Fibroblast of gingiva (primary cell): ENCODE measurements at places on chromosomes 3 and 15.

GRCh38 chr15:85414495-85414894 lies 34.1 kb downstream of the AKAP13 start:
- DNase-seq = peak; percentile 25

- no peak for DNase-seq
Measured at GRCh38 chr3:179432451-179432850, 18.8 kb downstream of the GNB4 start.

DNA sequence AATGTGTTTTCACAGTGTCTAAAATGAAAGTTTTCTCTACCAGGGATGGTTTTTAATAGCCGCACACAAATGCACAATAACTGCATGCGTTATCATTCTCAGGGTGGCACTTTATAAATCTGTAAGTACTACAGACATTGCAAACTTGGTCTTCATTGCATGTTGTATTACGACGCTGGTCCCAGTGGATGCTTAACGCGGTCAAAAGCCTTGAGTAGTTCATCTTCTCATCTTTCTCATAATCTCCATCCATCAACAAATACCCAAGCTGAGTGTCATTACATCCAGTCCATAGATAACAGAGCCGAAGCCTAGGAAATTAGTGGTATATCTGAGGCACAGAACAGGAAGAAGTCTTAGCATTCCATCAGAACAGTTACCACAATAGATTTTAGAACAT lies 72.6 kb downstream of the USF3 start:
- no peak for DNase-seq

DNA sequence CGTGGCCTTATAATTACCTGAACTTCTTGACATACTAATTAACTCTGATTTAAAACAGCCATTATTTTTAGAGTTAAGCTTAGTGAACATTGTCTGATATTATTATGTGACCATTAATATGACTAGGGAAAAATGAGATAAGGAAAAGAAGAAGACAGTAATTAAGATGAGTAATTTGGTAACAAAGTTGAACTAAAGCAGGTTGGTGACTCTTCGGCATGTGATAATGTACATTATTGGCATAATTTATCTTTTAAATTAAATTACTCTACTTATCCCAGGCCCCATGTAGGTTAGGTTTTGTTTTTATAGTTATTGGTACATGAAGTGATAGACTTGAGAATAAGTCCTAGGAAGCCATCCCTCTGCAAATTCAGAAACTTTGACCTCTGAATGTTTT lies 249.7 kb upstream of the CFAP20DC start:
- DNase-seq = no peak

DNA sequence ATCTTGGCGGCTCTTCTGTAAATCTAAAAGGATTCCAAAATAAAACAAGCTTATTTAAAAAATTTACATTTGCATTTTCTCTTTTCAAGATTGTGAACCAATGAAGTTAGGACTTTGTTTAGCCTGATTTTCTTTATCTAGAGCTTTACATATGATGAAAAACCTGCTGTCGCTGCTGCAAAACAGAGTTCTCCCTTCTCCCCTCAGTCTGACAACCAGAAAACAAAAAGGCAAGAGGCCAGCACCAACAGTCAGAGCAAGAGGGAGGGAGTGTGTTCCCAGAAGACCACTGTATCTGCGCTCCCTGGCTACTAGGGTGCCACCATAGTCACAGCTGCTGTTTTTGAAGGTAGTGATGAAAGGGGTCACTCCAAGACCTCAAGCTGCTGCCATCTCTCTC lies 33.1 kb upstream of the NEO1 start:
- no peak for DNase-seq

DNA sequence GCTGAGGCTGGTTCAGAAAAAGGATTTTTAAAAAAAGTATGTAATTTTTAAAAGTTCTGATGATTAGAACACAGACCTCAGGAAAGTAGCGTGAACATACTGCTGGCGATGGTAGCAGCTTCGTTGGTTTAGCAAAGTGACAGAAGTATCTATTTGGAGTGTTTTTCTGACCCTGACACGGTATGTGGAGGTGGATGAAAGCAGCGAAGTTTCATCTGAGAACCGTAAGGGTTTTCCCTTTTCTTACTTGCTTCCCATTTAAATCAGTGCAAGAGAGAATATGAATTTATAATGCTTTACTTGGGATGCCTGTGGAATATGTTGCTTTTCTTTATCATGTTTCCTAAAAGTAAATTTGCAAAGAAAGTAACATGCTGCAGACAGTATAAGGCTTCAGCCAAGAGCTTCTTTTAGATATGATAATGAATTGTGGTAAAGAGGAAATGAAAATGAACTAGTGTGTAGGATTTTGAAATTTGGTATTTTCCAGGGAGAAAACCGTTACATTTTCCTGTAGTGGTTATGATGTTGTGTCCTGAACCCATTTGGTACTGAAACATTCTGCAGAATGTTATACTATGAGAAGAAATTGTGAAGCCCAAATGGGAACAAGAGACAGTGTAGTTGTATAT lies 3.9 kb downstream of the CHST2 start:
- DNase-seq = no peak

DNA sequence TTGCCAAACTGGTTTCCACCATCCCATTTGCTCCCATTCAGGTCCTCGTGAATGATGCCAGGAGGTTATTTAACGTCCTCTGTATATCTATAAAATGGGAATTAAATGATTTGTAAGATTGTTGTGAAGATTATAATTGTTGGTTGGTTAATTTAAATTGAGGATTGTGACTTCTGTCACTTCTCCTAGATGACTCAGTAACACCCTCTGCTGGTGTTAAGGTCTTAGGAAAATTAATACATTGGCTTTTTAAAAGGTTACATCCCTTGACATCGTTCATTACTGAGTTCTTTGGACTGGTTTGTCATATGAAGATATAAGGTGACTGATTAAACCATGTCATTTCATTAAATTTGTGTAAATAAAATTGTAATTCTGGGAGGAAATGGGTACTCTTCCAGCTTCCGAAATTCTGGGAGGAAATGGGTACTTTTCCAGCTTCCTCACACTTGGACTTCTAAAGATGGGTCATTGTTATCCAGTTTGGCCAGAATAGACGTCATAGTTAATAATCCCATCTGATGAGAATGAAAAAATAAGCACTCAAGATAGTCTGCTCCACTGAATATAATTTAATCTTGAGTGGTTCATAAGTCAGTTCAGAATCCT lies 33.3 kb upstream of the PAQR5 start:
- DNase-seq = no peak

DNA sequence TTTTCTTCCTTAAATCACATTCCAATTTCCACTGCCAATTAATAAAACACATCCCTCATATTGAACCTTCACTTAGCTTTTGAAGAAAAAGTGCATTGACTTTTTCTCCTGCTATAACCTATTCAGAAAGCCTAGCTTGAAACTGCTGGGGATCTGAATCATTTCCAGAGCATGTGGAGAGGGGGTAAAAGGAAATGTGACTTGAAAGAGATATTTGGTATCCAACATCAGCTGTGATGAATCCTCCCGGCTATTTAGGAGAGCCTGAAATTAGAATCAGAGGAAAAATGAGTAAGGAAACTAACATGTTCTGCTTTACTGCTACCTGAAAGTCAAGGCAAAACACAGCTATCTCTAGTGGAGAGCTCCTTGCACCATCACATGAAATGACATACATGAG lies 2.6 kb upstream of the GNB5 start:
- no peak for DNase-seq

- DNase-seq = no peak
Measured at GRCh38 chr3:49718858-49719213, 648 bp downstream of the AMIGO3 start.

DNA sequence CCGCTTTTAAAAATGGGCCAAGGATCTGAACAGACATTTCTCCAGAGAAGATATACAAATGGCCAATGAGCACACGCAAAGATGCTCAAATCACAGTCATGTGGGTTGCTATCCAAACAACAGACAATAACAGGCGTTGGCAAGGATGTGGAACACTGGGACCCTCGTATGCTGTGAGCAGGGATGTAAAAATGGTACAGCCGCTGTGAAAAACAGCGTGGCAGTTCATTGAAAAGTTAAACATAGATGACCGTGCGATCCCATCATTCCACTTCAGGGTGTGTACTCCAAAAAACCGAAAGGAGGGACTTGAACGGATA lies 6.7 kb upstream of the LRRC15 start:
- no peak for DNase-seq

- DNase-seq = no peak
Measured at GRCh38 chr15:91136386-91136923, 36.4 kb downstream of the SV2B start.

DNA sequence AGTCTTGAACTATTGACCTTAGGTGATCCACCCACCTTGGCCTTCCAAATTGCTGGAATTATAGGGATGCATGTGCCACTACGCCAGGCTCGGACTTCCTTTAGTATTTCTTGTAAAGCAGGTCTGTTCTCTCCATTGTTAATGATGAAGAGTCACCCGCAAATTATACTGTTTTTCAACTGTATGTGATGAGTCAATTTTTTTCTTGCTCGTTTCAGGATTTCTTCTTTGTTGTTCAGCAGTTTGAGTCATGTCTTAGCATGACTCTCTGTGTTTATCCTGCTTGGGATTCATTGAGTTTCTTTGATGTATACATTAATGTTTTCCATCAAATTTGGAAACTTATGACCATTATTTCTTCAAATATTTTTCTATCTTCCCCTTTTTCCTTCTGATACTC lies 28.9 kb downstream of the GRAMD1C start:
- DNase-seq = no peak

DNA sequence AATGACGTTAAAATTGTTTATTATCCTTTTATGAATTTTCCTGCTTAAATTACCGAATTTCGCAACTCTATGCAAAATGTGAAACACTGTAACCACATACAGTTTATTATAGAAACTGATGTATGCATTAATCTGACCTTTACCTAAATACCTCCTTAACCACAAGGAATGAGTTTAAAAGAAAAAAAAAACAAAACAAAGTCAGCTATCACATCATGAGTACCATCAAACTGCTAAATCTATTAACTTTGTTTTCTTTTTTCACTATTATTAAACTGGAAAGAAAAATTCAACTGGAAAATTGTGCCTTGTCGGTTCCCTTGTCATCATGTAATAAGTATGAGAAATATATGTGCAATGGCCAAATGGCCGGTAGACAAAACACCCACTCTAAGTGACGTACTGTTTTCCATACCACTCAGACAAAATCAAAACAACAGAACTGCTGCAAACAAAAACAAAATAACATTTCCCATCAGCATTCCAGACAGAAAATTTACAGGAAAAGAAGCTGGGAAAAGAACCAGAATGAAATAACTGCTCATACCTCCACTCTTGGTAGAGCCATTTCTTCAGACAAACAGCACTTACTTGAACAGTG lies 415.3 kb downstream of the FOXP1 start:
- peak; percentile 80 for DNase-seq

DNA sequence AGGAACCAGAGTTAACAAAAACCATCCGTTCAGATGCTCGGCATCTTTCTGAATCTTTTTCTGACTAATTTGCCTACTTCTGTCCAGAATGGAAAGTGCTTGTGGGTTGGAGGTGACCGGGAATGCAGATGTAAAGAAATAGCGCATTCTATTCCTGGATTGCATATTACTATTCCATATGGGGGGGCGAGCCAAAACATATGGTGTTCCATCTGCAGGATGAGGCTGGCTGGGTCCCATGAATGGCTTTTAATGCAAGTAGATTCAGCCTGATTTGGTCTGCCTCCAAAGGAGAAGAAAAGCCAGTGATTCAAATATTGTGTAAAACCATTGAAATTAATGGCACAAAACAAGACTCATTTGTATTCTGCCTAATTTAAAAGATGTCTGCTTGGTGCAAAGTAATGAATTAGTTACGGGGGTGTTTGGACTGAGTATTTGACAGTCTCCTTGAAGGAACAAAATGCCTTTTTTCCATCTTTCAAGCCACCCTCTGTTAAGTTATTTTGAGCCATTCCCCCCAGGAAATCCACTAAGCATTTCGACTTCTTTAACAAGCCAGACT lies 99.0 kb downstream of the ST8SIA2 start:
- no peak for DNase-seq

- DNase-seq = no peak
Measured at GRCh38 chr3:129954514-129954913, 20.0 kb upstream of the TRH start.

- DNase-seq = peak; percentile 75
Measured at GRCh38 chr3:133955892-133956291, 60.2 kb upstream of the RAB6B start.
